ENCODE measurements at places on chromosomes 11 and 22.

DNA sequence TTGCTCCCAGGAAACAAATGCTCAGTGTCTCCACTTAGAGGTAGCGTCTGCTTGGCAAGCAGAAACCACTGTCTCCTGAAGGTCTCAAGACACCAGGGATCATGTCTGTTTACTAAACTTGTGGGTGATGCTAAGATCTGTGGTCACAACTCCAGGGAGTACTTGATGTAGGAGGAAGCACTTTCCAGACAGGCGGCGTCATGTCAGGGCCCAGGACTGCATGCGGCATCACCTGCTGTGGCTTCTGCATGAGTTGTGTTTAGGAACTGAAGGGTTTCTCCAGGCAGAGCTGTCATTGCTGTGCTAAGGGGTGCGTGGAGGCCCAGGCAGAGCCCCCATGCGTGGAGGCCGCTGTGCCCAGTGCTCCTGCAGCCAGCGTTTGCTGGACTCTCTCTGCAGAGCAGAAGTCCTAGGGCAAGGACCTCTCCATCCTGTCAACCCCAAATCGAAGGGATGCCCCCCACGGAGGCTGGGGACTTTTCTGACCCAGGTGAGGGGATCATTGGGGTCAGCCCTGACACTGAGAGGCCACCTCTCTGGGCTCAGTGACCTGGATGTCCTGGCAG, 8.1 kb upstream of the PANX2 start:
- no peak for DNase-seq

DNA sequence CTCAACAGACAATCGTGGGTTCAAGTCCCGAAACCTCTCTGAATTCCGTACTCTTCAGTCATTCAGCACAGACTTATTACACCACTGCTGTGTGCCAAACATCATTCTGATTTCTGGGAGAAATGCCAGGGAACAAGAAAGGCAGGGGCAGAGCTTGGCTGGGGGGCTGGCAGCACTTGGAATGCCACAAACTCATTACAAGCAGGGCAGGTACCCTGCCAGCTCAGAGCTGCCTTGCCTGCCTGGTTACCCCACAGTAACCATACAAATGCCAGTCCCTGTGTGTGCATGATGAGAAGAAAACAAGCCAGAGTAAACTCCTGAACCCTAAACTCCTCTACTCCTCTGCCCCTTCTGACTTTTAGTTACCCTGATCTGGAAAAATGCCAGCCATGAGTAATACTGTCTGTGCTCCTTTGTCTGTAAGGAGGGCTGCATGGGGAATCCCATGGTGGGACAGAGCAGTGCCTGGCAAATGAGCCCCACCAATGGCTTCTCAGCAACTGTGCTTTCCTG, 6.9 kb upstream of the RAD9A start:
- DNase-seq: no peak

DNA sequence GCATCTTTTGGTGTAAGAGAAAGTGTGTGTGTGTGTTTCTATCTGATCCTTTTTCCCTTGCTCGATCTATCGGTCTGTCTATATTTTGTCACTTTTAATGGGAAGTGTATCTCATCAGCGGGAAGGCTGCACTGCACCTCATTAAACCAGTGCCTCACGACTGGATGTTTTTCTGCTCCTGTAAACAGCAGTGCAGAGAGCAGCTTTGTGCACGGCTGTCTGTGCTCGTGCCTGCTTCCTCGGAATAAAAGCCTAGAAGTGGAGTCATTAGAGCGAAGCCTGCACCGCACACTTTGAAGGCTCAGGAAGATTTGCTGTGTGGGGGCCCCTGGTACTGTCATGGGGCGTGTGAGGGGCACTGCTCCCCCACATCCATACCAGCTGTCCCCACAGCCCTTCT, 27.0 kb upstream of the PARVG start:
- no peak for DNase-seq

- no peak for DNase-seq
Observed at GRCh38 chr11:100774859-100775258, 87.8 kb downstream of the ARHGAP42 start.

GRCh38 chr11:47980907-47981621, 705 bp downstream of the PTPRJ start:
- no peak for DNase-seq

DNA sequence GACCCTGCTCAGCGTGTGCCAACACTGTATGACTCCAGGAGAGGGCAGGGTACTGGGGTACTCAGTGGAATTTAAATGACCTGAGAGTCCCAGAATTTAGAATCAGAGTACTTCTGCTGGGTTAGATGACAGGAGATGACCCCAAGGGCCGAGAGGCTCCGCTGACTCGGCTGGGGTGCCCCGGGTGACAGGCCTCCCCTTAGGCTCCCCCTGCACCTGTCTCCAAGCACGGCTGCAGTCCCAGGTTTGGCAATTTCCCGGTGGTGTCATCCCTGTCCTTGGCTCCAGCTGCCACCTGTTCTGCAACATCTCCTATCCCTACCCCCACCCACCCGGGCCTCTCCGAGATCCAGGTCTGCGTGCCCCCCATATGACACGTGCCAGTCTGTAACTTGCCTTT, 1.3 kb downstream of the ACTN3 start:
- no peak for DNase-seq

GRCh38 chr11:74739546-74740270, 8.5 kb upstream of the CHRDL2 start:
- DNase-seq: peak; percentile 32

DNA sequence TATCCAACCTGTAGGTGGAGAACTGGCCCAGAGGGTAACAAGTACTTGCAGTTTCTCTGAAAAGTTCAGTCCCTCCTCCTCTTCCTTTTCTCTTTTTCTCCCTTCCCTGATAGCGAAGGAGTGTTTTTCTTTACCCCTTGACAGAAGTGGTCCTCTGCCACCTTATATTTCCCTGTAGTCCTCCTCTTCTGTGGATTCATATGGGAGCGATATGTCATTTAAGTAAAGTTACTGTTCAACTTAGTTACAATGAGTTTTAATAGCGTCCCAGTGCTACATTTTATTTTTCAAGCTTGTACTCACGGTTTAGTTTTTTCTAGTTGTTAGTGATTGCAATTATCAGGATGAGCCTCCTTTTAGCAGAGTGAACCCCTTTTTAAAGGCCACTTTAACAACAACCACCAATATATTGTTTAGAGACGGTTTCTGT, 1.4 kb downstream of the PCF11 start:
- DNase-seq: no peak

GRCh38 chr11:122632181-122632824, 23.2 kb upstream of the UBASH3B start:
- DNase-seq: no peak

DNA sequence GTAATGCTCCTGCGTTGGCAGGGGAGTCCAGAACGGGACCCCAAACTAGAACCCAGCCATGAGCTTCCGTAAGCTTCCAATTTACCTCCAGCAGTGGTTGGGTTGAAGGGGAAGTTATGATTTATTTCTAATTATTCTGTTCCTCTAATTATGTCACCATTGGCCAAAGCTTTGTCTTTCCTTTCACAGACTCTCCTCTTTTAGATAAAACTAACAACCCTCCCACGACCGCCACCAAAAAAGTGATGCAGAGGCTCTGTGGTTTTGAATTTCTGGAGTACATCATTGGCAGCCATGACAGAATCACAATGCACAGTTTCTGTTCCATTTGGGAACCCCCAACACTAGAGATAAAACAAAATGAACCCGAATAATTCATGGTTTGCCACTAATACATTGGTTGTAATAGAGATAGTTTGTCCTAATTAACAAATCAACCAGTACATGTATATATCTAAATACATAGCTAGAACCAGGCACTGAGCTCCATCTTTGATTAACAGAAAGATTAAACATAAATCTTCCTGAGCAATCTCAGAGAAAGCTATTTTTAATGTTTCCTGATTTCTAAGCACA, 64.3 kb downstream of the ETS1 start:
- peak; percentile 75 for DNase-seq

DNA sequence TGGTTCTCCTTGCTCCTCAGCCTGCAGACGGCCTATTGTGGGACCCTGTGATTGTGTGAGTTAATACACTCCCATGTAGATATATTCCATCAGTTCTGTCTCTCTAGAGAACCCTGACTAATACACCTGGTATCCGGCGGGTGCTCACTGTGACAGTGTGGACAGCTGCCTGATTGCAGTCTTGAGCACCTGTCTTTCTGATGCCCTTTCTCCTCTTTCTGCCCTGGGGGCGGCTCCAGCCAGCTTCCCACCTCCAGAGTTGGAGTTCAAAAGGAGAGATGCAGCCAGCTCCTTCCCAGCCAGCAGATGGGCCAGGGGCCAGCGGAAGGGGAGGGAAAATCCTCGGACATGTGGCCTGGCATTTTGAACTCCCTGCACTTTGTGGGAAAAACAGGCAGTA, 15.0 kb downstream of the SMIM38 start:
- DNase-seq: no peak

DNA sequence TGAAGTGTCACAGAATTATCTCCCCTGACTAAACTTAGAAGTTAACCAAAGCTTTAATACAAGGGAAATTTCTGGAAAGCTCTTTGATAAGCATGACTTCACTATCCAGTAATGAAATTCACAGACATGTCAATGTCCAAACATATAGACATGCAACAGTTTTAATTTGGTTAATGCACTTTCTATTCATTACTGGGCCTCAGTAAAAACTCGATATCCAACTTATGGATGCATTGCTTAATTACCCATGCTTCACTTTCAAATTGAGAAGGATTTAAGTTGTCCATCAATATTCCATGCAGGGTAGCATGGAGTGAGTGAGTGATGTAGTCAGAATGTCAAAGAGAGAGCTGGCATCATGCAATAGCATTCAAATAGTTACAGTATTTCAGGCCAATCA, 197.5 kb downstream of the CADM1 start:
- no peak for DNase-seq

- DNase-seq: no peak
Observed at GRCh38 chr11:19664886-19665548, 47.6 kb upstream of the NAV2 start.

DNA sequence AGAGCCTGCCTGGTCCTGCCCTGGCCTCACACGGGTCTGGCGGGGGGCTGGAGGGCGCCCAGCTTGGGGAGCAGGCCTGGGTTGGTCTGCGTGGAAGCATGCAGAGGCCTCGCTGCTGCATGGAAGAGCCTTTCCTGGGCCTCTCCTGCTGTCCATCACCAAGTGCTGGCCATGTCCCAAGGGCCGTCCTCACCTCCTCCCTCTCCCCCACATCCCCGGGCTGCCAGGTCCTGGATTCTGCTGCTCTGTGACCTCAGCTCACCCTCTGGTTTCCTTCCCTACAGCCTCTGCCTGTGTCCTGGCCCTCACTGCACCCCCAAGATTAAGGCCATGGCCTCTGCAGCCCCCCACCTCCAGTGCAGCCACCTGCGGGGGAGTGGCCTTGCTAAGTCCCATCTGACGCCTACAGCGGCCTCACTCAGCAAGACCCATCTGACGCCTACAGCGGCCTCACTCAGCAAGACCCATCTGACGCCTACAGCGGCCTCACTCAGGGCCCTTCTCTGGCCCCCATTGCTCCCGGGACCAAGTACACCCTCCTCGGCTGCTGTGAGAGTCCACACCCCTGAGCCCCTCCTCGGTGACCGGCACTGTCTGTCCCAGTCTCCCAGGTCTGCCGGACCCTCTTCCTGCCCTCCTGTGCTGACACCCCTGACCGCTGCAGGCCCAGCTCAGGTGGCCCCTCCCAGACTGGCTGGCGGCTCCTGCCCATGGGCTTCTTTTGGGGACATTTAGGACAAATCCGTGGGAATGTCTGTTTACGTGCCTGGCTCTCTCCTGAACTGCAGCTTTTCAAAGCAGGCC, 119.5 kb upstream of the B3GAT1 start:
- no peak for DNase-seq

- DNase-seq: no peak
Observed at GRCh38 chr11:65414776-65415498, 7.7 kb upstream of the NEAT1 start.

GRCh38 chr11:55263081-55263480, 1.1 kb downstream of the TRIM48 start:
- no peak for DNase-seq

DNA sequence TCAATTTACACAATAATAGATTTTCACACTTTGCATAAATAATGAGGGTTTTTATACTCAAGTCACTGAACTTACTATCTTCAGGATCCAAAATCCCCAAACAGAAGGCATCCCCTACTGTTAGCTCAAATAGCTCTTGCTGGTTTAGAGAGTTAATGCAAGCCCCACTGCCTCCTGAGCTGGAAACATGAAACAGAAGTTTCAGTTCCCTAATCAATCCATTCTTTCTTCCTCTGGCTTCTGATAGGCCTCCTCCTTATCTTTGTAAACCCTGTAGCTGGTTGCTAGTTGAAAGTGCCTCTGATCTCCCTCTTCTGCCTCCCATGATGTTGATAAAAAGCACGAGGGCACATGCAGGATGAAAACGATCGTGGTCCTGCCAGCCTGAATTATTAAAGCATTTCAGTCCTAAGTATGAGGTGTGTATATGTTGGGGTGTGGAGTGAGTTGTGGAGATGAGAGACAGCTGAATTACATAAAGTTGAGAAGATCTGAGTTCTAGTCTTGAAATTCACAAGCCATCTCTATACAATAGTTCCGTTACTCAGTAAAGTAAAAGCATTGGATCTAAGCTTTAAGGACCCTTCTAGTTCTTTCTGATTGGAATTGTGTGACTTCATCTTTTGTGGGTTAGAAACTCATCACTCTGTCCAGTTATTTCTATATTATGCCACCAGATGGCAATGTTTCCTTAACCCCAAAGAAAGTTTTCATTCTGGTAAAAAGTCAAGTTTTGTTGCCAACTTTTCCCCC, 35.0 kb upstream of the EHF start:
- DNase-seq: no peak

DNA sequence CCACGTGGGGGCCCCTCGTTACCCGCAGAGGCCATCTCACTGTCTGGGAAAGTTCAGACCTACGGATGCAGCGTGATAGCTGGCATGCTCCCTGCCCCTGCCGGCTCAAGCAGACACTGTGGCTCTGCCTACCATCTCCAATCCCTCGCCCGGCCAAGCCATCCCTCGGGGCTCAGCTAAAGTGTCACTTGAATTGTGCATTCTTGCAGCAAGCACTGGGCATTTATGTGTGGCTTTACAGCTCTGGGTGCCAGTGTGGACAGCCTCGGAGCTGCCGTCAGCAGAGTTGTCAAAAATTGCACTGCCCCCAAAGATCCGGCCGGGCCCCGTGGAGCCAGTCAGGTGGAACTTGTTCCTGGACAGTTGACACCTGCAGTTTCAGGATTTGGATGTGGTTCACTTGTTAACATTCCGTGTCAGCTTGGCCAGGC, 75.0 kb upstream of the FGF3 start:
- DNase-seq: no peak
